ENCODE measurements at places on chromosomes 7 and 10.

DNA sequence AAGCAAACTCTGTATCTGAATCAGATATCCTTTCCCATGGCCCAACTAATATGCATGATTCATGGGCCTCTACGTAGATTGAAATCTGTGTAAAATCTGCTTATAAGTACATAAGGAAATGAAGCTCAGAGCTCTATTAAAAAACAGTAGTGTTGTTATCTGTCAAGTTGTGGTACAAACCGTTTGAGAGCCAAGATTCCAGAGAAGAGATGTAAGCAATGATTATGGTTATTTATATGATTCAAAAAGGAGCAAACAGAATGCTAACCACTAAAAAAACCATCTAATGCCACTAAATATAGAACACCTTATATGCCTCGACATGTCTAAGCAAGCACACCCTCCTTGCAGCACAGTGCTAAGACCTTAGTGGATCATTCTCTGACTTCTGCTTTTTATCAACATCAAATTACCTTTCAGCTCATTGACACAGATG, 26.6 kb downstream of the RPP38 start:
- DNase-seq: no peak

DNA sequence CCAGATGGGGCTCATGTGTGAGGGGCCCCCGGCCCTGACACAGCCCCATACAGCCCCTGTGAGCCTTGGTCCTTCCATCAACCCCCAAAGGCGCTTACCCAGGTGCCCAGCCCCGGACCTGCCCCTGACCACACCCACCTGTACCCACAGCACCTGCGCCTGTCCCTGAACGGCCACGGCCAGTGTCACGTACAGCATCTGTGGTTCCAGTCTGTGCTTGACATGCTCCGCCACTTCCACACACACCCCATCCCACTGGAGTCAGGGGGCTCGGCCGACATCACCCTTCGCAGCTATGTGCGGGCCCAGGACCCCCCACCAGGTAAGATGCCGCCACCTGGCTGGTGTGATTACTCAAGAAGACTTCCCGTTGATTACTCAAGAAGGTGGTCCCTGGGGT, 33.5 kb downstream of the SH2B2 start:
- no peak for DNase-seq

DNA sequence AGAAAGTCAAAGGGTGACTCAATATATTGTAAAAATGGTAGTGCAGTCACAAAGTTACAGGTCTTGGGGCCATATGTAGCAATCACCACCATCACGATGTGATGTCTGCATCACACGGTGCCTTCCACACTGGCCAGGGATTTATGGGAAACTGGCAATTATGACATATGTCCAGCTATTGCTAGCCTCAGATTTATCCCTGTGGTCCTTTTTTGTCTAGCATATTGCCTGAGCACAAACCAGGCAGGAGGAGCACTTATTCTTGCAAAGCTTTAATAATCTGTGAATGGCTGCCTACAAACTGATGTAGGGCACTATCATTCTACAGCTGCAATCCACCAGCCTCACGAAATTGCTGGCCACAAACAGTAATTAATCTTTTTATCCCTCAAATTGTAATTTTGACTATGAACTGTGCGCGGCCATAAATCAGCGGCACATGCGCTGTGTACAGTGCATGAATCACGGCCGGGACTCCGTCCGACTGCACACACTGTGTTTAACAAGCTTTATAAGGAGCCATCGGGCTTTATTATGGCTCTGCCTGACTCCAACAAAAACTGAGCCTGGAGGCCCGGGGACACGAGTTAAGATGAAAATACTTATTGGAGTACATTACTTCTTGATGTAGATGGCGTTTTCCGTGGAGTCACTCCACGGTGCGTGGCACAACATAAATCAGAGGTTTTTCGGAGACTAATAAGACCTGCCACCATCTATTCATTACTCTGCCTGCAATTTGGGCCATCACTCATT, 115.2 kb downstream of the EBF3 start:
- DNase-seq: no peak

DNA sequence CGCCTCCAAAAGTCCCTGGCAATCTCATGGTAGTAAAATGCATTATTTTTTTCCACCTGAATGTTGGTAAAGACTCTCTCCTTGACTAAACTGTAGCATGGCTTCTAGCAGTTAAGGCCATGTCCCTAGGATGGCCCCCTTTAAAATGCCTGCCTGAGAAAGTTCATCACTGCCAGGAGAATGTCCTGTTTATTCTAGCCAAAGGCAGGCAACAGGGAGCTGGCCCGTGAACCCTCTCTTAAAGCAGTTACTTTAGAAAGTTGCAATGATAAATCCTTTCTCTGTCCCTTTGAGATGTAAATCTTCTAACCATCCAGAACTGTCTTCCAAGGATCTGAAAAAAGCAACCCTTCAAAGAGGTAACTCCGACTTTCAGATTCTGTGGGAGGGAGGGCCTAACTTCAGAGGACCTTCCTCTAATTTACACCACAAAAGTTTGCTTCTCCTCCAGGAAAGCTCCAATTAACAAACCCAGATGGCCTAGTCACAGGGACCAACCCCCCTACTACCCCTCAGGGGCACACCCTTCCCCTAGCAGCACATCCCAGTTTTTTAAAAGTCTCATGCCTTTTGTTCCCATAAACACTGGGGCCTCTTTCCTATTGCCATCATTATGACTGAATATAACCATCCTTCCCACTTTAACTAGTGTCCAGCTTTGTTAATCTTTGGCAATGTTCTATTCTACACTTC, 5.5 kb downstream of the DNTT start:
- DNase-seq: no peak

- no peak for DNase-seq
Measured at GRCh38 chr10:135132-135600, at the start of gene ZMYND11. TSS of gene ZMYND11 (plus strand) at chr10:135455. CDS start at chr10:180013, 44,558 bp downstream.

DNA sequence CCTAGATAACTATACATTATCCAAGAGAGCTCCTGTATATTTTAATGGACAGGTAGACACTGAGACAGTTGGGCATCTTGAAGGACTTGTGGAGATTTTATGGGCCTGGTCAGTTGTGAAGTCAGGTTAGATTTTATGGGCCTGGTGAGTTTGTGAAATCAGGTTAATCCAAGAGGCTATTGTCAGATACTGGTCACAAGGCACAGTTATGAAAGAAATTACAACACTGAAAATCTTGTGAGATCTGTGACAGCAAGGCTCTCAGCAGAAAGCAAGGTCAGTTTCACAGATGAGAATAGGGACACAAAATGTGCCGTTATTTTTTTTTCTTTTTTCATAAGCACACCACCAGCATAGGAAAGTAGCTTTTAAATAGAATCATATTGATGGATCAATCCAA, 167.6 kb downstream of the VTI1A start:
- DNase-seq: no peak

GRCh38 chr10:48762064-48763042, 77.7 kb downstream of the WDFY4 start:
- no peak for DNase-seq

- no peak for DNase-seq
Measured at GRCh38 chr10:103698266-103698665, 157.1 kb downstream of the SH3PXD2A start.

DNA sequence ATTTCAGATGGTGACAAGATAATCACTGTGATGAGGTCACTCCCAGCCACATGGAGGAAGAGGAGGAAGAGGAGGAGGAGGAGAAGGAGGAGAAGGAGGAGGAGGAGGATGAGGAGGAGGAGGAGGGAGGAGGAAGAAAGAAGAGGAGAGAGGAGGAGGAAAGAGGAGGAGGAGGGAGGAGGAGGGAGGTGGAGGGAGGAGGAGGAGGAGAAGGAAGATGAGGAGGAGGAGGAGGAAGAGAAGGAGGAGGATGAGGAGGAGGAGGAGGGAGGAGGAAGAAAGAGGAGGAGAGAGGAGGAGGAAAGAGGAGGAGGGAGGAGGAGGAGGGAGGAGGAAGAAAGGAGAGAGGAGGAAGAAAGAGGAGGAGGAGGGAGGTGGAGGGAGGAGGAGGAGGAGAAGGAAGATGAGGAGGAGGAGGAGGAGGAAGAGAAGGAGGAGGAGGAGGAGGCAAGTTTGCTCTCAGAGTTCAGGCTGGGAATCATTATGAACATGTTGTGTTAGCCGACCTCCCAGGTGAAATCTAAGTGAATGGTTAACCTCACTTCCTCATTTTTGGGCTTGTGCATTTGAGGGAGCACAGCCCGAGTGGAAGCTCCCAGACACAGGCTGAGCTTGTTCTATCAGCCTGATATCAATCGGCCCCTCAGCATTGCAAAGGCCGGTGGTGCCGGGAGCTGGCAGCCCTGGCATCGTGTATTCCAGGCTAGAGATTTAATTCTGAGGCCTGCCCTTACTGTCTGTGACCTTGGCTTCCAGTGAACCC, 236.2 kb upstream of the PITRM1 start:
- no peak for DNase-seq

DNA sequence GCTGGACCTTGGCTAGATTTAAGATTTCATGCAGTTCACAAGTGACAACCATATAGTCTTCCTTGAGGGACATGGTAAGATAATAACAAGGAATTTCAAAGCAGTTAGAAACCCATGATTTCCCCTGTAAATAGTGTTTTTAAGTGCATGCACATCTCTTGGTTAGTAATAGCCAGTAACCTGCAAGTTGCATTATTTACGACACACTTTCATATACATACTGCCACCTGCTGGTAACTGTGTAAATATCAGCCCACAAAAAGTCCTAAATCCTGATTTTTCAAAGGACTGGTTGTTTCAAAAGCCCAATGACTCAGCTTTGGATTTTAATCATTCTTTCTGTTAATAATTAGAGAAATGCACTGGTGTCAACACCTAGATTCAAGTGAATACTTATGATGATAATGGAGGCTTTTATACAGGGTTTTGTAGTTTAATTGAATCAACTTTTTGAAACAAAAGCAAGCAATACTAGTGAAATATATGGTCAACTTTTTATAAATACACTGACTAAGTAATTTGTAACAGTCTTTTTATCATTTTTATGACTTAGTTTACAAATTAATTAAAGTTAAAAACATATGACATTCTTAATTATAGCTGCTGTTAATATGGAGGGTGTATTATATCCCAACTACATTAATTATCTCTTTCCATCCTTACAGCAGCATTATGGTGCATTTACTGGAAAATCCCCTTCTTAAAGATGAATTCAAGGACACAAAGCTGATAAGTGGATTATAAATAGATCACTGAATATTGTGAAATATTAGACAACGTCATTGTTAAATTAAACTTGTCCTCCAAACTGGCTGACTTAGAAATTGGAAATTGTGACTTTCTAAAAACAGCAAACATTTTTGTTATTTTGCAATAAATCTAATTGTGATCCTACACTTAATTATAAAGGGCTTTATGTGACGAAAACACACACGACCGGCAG, 367.7 kb upstream of the SEMA3D start:
- DNase-seq: peak; percentile 4

GRCh38 chr10:86172301-86172700, 194.3 kb downstream of the GRID1 start:
- DNase-seq: no peak

DNA sequence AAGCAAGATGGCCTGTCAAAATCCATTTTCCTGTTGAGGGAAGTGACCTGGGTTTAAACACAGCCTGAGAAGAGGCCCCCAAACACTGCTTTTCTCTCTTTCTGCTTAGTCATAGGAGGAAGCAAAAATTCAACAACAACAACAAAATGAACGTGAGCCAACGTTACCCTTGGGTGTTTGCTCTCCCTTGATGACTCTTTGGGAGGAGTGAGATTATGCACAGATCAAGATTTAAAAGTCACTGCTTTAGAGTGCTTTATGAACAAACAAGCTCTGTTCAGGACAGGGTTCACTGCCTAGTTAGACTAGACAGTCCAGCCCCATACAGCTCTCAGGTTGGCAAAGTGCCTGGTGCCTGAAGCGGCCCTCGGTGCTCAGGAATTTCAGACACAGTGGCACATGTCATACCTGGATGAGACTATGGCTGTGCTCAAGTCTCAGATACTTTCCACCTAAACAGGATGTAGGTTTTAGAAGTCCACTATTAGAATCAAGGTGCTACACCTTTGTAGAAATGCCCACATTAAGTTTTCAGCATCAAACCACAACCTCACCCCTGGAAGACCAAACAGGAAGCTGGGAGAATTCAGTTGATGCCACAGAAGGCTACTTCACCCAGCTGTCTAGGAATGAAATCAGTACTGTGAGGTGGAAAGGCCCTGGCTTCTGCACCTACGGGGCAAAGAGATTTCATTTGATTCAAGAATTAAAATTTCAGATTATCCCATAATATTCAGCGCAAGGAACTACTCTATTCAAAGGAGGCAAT, 38.7 kb downstream of the DENND11 start:
- DNase-seq: no peak

DNA sequence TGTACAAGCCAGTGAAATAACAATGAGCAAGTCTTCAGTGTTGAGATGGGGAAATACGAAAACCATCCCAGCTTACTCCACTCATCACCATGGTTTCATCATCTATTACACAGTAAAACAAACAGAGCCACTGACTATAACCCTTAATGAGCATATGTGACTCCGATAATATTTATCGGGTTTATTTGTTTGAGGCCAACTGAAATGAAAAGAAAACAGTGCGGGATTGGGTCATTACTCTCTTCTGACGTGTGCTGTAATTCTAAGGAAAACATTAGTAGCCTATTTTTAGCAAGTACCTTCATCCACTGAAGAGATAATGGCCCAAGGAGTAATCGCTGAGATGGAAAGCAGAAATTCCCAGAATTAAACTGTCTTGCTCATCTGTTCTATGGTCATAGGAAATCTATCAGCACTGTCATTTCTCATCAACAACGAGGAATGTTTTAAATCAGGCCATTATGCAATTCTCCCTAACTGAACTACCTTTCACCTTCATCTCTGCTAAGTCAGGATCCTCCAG, 716.5 kb downstream of the INHBA start:
- DNase-seq: no peak

- no peak for DNase-seq
Measured at GRCh38 chr10:28305553-28305952, 2.7 kb upstream of the MPP7 start.

GRCh38 chr10:64846700-64847099, 1325.5 kb downstream of the REEP3 start:
- no peak for DNase-seq

DNA sequence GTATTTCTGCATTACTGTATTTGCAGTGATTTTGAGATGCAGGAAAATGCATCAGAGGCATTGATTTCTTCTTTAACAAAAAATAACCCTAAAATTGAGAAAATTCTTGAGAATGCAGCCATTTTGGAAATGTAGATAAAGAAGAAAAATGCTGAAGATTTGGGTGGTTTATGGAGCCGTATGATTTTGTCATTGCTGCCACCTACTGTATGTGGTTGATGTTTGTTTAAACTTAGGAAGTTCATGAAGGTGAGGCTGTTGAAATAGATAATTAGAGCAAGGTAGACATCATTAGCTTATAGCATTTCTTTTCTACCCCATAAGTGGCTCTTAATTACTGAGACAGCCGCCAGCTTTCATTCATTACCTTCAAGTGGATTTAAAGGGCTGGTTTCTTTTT, 92.1 kb upstream of the SAMD8 start:
- DNase-seq: no peak

- no peak for DNase-seq
Measured at GRCh38 chr10:73889014-73889413, 14.7 kb upstream of the CAMK2G start.
